NB4 (cell line): ENCODE measurements at places on chromosomes 3 and 15.
A peak's percentile ranks its signal among the peaks of the same experiment; 100 is the strongest.

DNA sequence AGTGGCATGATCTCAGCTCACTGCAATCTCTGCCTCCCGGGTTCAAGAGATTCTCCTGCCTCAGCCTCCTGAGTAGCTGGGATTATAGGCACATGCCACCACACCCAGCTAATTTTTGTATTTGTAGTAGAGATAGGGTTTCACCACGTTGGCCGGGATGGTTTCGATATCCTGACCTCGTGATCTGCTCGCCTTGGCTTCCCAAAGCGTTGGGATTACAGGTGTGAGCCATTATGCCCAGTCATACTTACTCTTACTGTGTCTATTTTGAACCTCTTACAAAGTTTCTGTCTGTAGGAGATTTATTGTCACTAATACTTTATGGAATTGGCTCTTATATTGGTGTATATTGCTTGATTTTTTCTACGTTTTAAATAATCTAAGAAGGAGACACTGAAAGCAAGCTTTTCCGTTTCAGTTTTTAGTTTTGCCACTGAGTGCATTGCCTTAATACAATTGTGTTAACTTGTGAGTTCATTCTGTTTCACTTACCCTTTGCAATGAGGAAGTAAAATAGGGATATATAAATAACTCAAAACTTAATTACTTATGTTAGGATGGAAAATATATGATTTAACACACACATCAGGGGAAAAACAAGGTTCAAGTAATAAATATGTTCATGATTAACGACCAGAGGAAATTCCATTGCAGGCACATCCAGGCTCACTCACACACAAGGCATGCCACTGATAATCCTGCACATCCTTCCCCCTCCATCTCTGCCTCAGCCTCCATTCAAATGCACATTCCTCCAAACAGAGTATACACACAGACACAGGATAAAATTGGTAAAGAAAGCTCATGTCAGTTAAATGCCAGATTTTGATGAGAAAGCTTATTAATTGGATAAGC is 279.3 kb upstream of the RASGRP1 start:
- DNase-seq = no peak

- no peak for DNase-seq
Measured at GRCh38 chr3:78041486-78041885, 1001.6 kb downstream of the ROBO2 start.

DNA sequence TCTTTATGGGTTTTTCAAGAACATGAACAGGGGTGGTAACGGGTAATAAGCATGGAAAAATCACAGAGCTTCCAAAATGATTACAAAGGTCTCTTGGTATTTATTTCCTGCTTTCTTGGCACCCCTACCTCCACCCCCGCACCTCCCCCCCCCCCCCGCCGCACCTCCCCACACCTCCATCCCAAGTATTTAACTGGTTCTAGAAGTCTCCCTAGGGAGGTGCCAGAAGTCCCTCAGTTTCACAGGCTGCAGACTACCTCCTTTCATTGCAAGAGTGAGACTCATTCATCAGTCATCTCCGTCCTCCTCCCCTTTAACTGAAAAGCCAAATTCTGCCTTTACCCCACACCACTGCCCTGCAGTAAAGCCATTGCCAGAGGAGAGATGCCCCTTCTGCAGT is 169.4 kb downstream of the ALDH1A2 start:
- DNase-seq = no peak

- peak; percentile 2 for DNase-seq
Measured at GRCh38 chr3:82080261-82080660, 318.8 kb upstream of the GBE1 start.

DNA sequence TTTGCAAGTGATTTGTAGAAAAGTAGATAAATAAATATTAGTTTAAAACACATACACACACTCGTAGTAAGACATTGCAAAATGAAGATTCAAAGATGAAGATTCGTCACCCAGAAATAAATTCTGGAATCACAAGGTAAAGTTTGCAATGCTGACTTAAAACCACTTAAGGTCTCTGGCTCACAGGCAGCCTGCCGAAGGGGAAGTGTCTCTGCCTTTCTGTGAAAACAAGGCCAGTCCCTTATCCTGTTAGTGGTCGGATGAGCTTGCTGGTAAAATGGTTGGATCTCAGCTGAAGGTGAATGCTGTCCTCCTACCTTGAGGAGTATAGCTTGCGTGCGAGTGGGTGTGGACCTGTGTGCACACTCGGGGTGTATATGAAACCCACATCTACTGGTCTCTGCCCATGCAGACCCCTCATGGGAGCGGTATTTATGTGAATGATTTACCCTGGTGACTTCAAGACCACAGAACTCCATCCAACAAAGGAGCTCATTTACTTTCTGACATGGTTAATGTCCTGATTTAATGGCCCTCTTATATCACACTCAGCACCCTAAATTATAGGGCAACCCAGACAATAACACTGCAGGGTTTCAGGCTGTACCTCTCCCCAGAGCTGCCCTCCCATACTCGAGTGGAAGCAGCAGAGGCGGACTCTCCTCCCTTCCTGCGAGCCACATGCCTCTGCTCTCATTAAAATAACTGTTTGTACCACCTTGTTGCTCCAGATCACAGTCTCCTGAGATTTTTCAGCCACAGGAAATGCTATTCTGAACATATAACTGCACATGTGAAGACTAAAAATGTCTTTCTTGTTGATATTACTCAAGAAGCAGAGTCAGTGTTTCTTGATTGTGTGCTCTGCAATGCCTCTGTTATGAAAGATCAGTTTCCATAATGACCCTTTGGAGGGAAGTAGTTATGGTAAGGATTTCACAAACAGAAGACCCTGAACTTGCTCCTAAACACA is 45.9 kb upstream of the ALDH1A3 start:
- DNase-seq = peak; percentile 53

GRCh38 chr3:54845011-54845410 is 82.8 kb downstream of the LRTM1 start:
- DNase-seq = no peak

GRCh38 chr3:137987723-137988122 is 22.2 kb upstream of the CLDN18 start:
- no peak for DNase-seq

DNA sequence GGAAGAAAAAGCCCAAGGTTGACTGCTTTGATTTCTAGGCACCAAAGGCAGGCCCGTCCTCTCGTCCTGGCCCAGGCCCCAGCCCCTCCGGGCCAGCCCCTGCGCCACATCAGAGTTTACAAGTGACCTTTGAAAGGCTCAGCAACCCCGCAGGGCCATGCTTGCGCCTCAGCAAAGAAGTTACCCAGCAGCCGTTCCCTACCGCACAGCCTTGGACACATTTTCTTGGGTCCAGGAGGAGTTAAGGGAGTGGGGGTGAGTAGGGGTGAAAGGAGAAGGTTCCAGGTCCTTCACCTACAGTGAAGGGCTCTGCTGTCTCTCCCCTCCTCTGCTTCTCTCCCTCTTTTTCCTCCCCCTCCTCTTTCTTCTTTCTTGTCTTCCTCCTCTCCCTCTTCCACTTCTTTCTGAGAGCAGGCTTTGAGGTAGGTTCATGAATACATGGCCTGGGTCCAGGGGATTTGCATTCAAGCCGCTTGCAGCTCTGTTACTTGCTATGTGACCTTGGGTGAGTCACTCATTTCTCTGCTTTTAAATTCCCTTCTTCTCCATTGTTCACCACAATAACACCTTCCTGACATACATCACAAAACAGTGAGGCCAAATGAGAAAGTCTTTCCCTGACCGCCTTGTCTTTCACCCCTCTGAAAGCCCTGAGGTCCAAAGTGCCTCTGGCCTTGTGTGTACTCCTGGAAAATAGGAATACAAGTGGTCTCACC is 223.3 kb upstream of the TPRG1 start:
- no peak for DNase-seq

- peak; percentile 30 for DNase-seq
Measured at GRCh38 chr3:33385423-33385822, 54.8 kb downstream of the UBP1 start.

GRCh38 chr3:188473591-188474288 is 319.8 kb downstream of the LPP start:
- DNase-seq = no peak

- DNase-seq = no peak
Measured at GRCh38 chr3:123751433-123751832, 132.7 kb downstream of the MYLK start.

DNA sequence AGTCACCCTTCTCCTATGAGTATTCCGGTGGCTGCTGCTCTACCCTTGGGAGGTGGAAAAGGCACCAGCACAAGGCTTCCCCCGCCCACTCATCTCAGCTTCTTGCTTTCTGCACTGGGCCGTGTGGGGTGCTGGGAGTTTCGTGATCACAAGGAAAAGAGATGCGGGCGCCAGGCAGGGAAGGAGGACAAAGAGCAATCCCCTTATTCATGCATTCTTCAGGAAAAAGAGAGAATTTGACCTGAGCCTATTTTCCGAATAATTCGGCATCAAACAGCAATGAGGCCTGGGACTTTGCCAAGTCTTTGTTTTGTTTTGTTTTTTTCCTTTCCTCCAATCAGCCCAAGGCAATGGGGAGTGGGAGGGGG is 102.2 kb upstream of the LPP start:
- DNase-seq = no peak

- DNase-seq = no peak
Measured at GRCh38 chr3:16932877-16933276, 48.1 kb downstream of the PLCL2 start.

- no peak for DNase-seq
Measured at GRCh38 chr3:108342837-108343486, 46.6 kb downstream of the HHLA2 start.

DNA sequence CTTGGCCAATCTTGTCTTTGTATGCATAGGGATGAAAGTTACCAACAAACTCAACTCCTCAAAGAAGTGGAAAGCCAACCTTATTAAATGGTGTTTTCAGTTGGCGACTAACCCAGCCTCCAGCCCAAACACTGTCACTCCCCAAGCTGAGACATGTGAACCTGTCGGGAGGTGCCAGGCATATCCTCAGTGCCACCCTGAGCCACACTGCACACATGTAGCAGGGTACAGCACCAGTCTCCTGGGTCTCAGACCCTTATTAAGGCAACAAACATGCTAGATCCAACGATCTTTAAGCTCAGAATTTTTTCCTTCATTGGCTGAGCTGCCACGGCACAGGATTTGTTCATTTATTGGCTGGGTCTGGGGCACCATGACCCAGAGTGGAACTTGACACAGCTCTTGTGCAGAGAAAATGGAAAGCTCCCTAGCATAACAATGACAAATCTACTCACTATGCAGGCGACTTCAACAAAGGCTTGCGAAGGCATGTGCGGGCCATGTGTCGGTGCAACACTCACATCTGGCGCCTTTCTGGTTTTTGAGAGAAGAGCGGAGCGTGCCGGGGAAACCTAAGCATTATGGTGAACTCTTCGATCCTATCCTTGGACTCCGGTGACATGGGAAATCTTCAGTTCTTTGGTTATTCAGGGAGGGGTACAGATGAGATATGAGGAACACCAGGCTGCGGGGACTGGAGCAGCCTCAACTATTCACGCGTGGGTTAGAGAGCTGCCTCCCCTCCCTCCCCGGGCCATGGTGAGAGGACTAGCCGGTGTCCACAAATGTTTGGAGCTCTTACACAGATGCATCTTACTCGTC is 190.1 kb downstream of the FAM43A start:
- DNase-seq = no peak

- no peak for DNase-seq
Measured at GRCh38 chr15:84911879-84912660, 27.6 kb downstream of the SLC28A1 start.

DNA sequence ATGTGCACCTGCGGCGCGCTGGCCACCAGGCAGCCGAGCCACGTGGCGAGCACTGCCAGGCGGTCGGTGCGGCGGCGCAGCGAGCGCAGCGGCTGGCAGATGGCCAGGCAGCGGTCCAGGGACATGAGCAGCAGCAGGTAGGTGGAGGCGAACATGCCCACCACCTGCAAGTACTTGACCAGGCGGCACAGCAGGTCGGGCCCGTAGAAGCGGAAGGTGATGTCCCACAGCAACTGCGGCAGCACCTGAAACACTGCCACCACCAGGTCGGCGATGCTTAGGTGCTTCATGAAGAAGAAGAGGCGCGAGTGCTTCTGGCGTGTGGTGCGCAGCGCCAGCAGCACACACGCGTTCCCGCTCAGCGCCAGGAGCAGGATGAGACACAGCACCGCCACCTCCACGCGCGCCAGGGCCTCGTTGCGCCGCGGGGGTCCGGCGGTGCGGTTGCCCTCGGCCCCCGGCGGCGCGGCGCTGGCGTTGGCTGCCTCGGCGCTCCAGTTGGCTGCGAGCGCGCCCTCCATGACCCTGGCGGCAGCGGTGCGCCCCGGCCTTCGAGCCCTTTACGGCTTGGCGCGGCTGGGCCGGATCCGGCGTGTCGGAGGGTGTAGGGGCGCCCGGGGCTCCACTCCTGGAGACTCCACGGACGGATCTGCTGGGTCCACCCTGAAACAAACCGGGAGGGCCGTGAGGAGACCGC is 1.6 kb downstream of the OXTR start:
- no peak for DNase-seq

GRCh38 chr3:7709376-7710082 is 792.1 kb upstream of the LMCD1 start:
- no peak for DNase-seq

GRCh38 chr3:106183762-106184391 is 315.1 kb upstream of the CBLB start:
- no peak for DNase-seq

DNA sequence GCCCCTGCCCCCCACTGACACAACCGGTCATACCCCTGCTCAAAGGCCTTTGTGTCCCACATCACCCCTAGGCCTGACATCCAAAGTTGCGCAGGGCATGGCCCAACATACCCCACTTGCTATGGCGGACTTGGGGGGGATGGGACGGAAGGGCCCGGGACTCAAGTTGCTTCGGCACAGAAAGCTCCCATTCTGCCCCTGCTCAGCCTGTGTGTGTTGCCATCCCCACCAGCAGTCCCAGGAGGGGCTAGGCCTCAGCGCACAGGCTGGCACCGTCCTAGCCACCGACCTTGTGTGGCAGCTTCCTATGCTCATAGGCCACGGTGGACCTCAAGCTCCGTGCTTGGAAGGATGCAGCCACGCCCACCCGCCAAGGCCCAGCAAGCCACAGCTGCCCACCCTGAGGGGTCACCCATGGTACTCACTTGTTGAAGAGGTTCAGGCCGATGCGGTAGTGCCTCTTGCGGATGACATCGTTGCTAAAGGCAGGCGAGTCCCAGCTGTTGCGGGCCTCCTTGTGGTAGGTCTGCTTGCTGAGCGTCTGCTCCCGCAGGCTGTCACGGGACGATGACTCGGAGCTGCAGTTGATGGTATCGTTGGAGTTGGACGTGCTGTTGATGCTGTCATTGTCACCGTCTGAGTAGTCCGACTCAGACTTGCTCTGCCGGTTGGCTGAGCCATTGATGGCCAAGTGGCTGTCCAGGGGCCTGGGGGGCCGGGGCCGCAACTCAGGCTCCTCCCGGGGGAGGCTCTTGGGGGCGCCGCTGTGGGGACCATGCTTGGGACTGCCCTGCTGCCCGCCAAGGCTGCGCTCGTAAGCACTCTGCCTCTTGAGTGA is 93.9 kb upstream of the RPL32 start:
- DNase-seq = no peak

- DNase-seq = no peak
Measured at GRCh38 chr3:107436029-107436428, 58.8 kb downstream of the CCDC54 start.

- no peak for DNase-seq
Measured at GRCh38 chr3:184674626-184675025, 37.2 kb downstream of the MAGEF1 start.
